A549 (cell line): ENCODE measurements at places on chromosomes 1 and 21. TPM values are rescaled to one million over a fixed set of nuclear protein-coding genes. Genes with fewer than 3 reads are reported as not detected.

The IGSF5 gene
- not detected in 3 replicates for polyA plus RNA-seq

The PTPN14 gene
- 9.2 to 13.0 TPM (median 10.3 TPM) in 3 replicates for polyA plus RNA-seq

The TRIM63 gene
- polyA plus RNA-seq, result not detected in 3 replicates

The RGSL1 gene
- not detected in 3 replicates for polyA plus RNA-seq

The TRIM58 gene
- not detected in 3 replicates for polyA plus RNA-seq

The SPATA6 gene
- polyA plus RNA-seq, result 2.1 to 2.6 TPM (median 2.3 TPM) in 3 replicates

The PCBP3 gene
- polyA plus RNA-seq, result 0.33 to 0.59 TPM (median 0.34 TPM) in 3 replicates

The ANKRD45 gene
- 0.14 to 0.18 TPM (median 0.15 TPM) in 3 replicates for polyA plus RNA-seq

The DLGAP3 gene
- 0.04 to 0.07 TPM (median 0.05 TPM) in 3 replicates for polyA plus RNA-seq
